Fibroblast of the aortic adventitia (primary cell): ENCODE measurements at places on chromosomes 7 and 10. TPM values are rescaled to one million over a fixed set of nuclear protein-coding genes. Genes with fewer than 3 reads are reported as not detected.

Gene MEIG1
- total RNA-seq = not detected in 2 replicates

Gene ST8SIA6
- total RNA-seq = 0.09 TPM in 1 of 2 replicates, not detected in the other

Gene AZGP1
- total RNA-seq = not detected in 2 replicates

Gene SEMA4G
- 0.25 and 0.81 TPM in 2 replicates for total RNA-seq

Gene TEX36
- 2.1 TPM in 1 of 2 replicates, not detected in the other for total RNA-seq

Gene MPP7
- 1.4 and 2.7 TPM in 2 replicates for total RNA-seq

Gene PNLIPRP3
- not detected in 2 replicates for total RNA-seq

Gene RSPH10B2
- total RNA-seq = not detected in 2 replicates

Gene FAM185A
- total RNA-seq = 8.4 and 35.3 TPM in 2 replicates

Gene ECD
- 24.0 and 33.3 TPM in 2 replicates for total RNA-seq

Gene OPN1SW
- total RNA-seq = not detected in 2 replicates

Gene DLX6
- total RNA-seq = not detected in 2 replicates

Gene AGAP4
- 2.9 and 3.5 TPM in 2 replicates for total RNA-seq

Gene HDAC9
- total RNA-seq = 40.6 and 55.0 TPM in 2 replicates

Gene SCART1
- total RNA-seq = 1.6 and 13.5 TPM in 2 replicates

Gene CBLL1
- total RNA-seq = 32.0 and 32.6 TPM in 2 replicates

Gene ZNF746
- total RNA-seq = 13.2 and 16.0 TPM in 2 replicates

Gene AP3M1
- total RNA-seq = 34.8 and 55.8 TPM in 2 replicates

Gene PDZD7
- total RNA-seq = 0.16 and 0.27 TPM in 2 replicates

Gene HOXA4
- total RNA-seq = 0.57 and 0.99 TPM in 2 replicates

Gene TMEM176B
- total RNA-seq = 1.9 TPM in 1 of 2 replicates, not detected in the other

Gene TMEM196
- total RNA-seq = not detected in 2 replicates

Gene CPA2
- not detected in 2 replicates for total RNA-seq

Gene TRIM24
- total RNA-seq = 4.7 and 12.6 TPM in 2 replicates

Gene SAP25
- not detected in 2 replicates for total RNA-seq

Gene GDF2
- not detected in 2 replicates for total RNA-seq

Gene MMP21
- 0.09 TPM in 1 of 2 replicates, not detected in the other for total RNA-seq

Gene TSPAN15
- 0.27 and 1.2 TPM in 2 replicates for total RNA-seq
